ENCODE measurements at places on chromosomes 11 and 22.

GRCh38 chr11:2470495-2470894 lies 25.7 kb downstream of the KCNQ1 start:
- no peak for DNase-seq

DNA sequence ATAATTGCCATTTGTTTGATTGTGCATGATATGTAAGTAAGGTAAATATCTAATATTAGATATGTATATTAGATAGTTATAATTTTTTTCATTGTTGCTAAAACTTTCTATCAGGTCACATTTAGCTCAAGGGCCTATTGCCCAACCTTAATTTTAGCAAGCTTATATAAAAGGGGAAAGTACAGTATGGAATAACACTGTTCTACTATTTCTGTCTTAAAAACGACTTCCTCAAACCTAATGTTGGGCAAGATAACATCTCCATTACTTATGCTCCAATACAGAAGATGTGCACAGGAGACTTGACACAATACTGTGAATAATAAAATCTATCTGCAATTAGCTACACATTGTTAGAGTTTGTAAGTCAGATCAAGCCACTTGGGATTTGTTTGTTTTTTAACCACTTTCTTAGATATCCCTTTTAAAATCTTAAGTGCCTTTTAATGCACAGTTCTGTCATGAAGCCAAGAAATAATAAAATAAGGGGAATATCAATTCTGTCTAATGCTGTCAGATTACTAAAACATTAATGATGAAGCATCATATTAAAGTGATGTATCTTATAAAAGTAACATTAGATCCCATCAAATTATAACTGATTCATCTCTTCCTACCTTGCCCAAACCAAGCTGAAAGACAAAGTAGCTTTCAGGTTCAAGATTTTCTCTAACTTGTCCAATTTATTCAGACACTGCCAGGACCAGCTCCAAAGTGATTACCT lies 98.1 kb downstream of the SIK3 start:
- DNase-seq, result no peak

GRCh38 chr11:94120946-94121345 lies 7.7 kb upstream of the PANX1 start:
- DNase-seq, result no peak

GRCh38 chr11:22583963-22584492 lies 41.6 kb downstream of the FANCF start:
- no peak for DNase-seq

DNA sequence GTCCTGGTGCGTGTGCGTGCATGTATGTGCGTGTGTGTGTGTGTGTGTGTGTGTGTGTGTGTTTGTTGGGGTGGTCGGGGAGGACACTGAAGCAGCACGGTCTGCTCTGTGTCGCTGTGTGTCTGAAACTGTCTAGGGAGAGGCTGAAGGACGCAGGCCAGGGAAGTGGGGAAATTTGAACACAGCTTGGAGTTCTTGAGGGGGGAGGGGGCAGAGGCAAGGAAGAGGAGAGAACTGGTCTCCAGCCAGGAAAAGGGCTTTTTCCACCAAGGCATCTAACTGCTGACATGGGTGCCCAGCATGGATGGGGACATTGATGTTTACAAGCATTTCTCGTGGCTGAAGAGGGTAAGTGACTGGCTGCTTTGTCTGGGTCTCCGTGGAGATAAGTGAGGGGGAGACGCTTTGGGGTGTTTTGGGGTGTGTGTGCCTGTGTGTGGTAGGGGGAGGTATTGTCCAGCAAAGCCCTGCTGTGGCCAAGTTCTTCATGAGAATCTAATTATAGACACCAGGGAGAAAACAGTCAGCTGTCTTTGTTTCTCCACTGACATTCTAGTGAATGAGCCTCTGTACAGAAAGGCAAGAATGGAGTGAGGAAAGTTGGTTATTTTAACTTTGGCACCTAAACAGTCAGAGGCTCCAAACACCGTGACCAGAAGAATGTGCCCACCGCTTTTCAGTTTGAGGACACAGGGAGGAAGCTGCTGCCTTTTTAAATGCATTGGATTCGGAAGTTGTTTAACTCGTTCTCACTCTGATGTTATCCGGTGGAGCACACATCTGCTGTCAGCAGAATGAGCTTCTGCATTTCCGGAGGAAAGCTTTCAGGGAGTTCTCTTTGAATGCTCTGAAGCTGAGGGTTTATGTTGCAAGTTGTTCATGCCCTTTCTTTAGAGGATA lies 63.7 kb downstream of the PPFIBP2 start:
- DNase-seq, result peak; percentile 66

DNA sequence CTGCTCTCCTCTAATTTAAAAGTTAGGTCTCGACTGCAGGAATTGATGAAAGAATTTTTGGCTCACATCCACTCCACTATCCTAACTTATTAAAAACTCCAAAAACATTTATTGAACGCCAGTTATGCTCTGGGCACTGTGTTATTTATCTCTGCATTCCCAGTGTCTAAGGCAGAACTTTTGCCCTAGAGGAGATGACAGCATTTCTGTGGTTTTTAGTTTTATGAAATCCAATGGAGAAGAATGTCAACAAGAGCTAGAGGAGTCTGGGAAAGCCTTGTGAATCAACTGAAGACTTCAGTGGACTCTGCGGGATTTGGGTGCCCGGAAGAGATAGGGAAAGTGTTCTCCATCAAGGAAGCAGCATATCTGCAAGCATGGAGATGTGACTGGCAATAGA lies 217.0 kb upstream of the PGR start:
- no peak for DNase-seq

DNA sequence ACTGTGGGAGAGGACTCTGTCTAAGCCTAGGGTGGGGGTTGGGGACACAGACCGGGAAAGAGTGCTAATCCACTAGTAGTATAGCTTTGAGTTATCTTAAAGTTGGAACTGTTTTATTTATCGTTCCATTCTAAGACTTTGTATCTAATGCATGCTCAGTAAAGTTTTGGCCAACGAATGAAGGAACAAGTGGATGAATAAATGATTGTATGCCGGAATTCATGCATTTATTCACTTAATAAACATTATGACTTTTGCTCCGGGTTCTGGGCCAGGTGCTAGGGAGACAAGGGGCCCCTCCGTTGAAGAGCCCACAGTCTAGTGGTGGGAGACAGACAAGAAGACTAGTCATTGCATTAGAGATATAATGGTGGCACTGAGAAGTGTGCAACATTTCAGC lies 645 bp downstream of the RNF121 start:
- DNase-seq, result no peak

DNA sequence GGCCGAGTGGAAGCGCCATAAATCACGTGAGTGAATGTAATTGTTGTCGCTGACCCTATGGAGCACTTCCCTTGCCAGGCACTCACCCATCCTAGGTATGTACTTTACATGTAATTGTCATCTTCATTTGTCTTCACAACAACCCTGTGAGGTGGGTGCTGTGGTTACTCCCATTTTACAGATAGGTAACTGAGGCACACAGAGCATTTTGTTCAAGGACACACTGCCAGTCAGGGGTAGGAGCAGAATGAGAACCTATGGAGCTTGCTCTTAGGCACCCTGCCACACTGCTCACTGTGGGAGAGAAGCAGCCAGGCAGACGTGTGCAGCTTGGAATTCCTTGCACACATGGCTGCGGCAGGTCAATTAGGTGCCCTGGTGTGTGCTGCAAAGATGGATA lies 785 bp upstream of the EFCAB6 start:
- no peak for DNase-seq

DNA sequence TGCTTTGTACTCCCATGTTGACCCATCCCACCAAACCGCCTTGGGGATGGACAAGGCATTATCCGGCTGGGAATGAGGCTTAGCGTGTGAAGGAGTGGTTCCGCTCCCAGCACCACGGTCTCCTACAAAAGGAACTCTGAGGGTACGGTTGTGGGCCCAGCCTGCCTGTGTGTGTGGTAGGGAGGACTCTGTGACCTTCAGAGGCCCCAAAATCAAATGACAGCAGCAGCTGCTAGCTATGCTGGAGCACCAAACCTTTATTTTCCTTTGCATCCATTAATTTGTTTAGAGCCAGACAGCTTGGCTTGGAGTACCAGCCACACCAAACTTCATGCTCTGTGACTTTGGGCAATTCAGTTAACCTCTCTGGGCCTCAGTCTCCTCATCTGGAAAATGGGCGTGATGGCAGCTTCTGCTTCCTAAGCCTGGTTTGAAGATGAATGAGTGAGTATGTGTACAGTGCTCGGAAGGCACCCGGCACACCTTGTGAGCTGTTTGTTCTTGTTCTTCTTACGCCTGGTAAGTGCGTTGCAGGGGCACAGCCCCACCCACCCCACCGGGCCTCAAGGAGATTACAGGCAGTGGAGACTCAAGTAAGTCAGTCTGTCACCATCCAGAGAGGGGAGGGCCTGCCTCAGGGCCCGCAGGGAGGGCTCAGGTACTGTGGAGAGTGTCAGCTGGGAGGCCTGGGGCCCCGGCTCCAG lies 25.3 kb downstream of the MB start:
- DNase-seq, result no peak

- DNase-seq, result no peak
Observed at GRCh38 chr22:50338042-50338573, 5.0 kb upstream of the PPP6R2 start.

Measured in brain (organoid and tissue), 16 donors.